ENCODE measurements at places on chromosomes 1 and 21. TPM values are rescaled to one million over a fixed set of nuclear protein-coding genes. Genes with fewer than 3 reads are reported as not detected.

Gene SH2D1B
- 2.1 TPM for total RNA-seq

Gene NFIA
- 26.3 TPM for total RNA-seq

Gene XKR8
- 5.2 TPM for total RNA-seq

DNA sequence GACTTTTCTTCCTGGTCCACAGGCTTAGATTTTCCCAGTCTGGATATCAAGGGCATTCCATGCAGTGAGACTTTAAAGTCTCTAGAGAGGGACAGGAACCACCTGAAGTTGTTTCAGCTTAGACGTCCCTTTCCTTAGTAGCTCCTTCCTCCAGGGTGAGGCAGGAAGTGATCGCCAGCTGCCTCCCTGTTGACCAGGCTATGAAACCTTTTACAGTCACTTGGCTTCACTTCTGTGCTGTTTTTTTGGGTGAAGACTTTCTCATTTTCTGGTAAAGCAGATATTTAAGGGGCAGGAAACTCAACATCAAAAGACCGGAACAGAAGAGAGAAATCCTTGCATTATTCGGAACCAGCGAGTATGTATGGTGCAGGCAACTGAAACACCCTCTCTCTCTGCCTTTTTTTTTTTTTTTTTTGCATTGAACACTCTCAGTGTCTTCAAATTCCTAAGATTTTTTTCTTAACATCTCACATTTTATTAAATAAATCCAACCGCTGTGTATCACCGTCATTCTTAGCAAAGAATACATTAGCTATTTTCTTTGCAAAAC, 234.6 kb upstream of the IRF2BP2 start:
- DNase-seq, result no peak

- no peak for DNase-seq
These were observed 6.0 kb upstream of the MAP1LC3C start for GRCh38 chr1:242004751-242005495.

GRCh38 chr21:44938772-44939531, 877 bp upstream of the SLX9 start:
- no peak for DNase-seq

- DNase-seq, result no peak
These were observed 90.3 kb downstream of the DISP1 start for GRCh38 chr1:222905151-222905550.

DNA sequence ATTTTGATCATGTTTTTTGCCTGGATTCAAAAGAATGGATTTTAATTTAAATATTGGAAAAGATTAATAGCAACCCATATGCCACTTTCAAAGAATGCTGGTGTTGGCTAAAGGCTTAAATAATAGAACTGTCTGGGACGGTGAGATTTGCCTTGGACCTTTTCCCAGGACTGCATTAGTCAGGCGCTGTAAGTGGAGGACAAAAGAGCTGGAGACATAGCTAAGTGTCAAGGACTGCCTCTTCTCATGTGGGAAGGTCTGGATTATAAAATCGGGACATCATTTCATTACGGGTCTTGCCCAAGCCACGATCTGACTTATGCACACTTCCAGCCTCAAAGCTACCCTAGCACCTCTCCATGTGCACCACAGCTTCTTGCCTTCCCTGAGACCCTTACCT, 458.5 kb upstream of the DEPDC1 start:
- no peak for DNase-seq

GRCh38 chr1:7898962-7899361, 41.7 kb downstream of the TNFRSF9 start:
- no peak for DNase-seq

- no peak for DNase-seq
These were observed 16.7 kb downstream of the SPATA21 start for GRCh38 chr1:16420424-16421118.

GRCh38 chr1:41430582-41430981, 53.9 kb downstream of the EDN2 start:
- DNase-seq, result no peak

DNA sequence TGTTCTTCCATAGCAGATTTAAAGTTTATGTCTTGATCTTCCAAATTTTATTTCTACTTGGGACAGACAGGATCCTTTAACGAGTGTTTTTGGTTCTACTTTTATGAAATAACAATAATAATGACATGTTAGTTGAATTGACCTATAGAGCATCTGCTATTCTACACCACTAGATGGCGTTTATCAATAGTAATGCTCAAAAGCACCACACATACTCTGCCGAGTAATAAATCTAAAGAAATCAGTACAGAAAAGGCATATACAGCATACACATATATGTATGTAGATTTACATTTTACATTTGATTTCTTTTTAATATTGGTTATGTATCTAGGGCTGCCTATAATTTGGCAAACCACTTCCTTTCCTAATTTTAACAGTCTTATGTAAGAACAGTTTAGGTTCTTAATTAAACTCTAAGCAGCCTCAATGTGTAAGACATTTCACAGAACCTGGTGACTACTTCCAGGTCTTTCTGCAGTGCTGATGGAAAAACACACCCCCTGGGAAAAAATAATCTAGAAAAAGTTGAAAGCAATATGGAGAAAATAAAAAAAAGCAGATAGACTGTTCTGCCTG, 5.9 kb upstream of the SIPA1L2 start:
- DNase-seq, result no peak

GRCh38 chr1:31954607-31955283, 16.6 kb upstream of the PTP4A2 start:
- peak; percentile 87 for DNase-seq
